ENCODE measurements at places on chromosomes 1 and 21.

DNA sequence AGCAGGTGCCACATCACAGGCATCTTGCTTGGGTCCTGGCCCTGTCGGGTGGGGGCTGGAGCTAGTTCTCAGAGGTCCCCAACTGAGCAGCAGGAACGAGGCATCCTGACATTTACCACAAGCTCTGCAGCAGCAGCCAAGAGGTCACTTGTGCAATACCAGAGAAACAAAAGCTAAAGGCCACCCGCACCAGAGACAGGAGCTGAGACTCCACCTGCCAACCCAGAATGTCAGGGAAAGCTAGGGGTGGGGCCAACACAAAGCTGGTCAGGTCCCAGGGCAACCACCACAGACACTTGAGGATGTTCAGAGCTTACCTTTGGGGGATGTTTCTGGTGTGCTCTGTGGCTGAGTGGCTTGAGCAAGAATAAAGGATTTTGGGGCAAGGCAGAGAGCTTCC is 13.6 kb upstream of the SYT6 start:
- no peak for DNase-seq

DNA sequence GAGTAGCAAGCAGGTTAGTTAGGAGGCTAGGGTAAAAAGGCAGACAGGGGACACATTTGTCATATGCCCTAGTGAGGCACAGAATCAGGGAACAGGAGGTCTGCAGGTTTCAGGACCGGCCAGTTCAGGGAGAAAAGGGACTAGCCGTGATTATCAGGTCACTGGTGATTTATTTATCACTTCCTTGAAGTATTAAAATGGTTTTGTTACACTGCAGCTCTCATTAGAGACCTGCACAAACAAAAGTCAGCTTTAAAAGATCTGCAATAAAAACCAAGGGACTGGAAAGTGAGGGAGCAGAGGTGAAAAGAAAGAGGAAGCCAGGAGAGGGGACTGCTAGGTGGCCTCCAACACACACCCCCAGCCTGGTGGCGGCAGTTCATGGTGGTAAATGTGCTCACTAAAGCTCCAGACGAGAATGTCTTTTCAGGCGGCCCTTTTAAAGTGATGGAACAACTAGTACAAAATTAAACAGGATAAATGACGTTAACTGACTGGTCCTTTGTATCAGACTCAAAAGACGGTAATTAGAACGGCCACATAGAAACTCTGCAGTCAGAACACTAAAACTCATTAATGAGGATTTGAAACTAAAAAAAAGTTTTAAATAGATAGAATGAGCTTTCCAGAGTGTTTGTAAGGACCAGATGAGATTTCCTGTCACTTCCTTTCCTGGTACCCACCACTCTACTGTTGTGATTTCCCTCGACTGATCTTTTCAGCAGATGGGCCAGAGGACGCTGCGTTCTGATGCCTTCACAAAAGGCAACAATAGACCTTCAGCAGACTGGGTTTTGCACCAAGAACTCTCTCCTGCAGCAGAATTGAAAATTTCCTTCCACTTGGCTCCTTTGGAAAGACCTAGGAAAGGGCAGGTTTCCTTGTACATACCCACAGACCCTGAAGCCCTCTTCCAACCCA is 136.8 kb downstream of the NTPCR start:
- DNase-seq = no peak

DNA sequence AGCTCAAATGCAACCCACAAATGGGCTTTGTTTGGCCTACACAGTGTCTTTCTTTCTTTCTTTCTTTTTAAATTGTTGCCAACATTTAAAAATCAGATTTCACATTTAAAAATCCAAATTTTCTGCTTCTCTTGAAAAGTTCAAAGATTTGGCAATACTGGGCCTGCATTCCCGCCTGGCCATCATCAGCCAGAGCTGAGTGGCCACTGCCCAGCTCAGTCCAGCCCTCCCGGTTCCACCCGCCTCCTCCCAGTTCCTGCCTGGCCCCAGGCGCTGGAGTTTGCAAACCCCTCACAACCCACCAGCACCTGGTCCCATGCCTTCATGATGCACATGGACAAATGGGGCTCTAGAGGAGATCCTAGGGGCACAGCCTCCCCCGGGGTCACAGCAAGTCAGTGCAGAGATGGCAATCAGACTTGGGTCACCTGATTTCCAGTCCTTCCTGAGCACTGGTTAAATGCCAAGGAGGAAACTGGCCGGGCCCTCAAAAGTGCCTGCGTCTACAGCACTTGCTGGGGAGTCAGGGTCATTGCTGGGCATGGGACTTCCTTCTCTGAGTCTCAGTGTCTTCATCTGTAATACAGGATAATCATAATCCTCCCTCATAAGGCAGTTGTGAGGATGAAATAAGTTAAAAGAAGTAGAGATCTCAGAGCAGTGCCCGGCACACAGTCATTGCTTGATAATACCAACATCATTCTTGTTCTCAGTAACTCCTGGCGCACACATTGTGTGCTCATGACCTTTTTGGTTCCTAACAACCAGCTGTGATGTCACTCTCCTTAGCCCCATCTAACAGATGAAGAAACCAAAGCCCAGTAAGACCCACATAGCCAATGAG is 41.0 kb upstream of the LAPTM5 start:
- DNase-seq = no peak

- DNase-seq = no peak
Observed at GRCh38 chr1:94883691-94884090, 43.2 kb downstream of the CNN3 start.

DNA sequence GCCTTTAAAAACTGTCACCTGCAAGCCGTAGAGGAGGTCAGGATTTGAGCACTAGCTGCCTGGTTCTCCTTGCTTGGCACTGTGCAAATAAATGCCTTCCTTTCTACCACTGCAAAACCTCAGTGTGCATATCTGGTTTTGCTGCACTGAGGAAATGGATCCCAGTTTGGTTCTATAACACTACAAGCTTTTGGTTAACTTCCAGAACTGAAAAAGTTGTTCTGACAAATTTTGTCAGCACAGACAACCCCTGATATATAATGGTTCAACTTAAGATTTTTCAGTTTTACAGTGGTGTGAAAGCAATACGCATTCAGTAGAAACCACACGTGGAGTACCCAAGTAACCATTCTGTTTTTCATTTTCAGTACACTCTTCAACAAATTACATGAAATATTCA is 29.8 kb upstream of the GALNT2 start:
- no peak for DNase-seq

- no peak for DNase-seq
Observed at GRCh38 chr1:156104861-156105832, 9.4 kb upstream of the LMNA start.

- no peak for DNase-seq
Observed at GRCh38 chr1:172120381-172120780, 279.1 kb downstream of the DNM3 start.

DNA sequence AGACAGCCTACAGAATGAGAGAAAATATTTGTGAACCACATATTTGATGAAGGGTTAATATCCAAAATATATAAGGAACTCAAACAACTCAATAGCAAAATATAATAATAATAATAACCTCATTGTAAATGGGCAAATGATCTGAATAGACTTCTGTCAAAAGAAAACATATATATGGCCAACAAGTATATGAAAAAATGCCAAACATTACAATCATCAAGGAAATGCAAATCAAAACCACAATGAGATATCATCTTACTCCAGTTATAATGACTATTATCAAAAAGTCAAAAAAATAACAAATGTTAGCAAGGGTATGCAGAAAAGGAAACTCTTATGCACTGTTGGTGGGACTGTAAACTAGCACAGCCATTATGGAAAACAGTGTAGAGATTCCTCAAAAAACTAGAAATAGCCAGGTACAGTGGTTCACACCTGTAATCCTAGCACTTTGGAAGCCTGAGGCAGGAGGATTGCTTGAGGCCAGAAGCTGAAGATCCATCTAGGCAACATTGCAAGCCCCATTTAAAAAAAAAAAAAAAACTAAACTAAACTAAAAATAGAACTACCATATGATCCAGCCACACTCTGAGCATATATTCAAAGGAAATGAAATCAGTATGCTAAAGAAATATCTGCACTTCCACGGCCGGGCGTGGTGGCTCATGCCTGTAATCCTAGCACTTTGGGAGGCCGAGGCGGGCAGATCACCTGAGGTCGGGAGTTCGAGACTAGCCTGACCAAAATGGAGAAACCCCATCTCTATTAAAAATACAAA is 17.3 kb upstream of the TRIM67 start:
- DNase-seq = no peak

- no peak for DNase-seq
Observed at GRCh38 chr1:60949154-60949825, 133.1 kb upstream of the NFIA start.

GRCh38 chr1:14390816-14391215 is 207.7 kb upstream of the KAZN start:
- DNase-seq = no peak

DNA sequence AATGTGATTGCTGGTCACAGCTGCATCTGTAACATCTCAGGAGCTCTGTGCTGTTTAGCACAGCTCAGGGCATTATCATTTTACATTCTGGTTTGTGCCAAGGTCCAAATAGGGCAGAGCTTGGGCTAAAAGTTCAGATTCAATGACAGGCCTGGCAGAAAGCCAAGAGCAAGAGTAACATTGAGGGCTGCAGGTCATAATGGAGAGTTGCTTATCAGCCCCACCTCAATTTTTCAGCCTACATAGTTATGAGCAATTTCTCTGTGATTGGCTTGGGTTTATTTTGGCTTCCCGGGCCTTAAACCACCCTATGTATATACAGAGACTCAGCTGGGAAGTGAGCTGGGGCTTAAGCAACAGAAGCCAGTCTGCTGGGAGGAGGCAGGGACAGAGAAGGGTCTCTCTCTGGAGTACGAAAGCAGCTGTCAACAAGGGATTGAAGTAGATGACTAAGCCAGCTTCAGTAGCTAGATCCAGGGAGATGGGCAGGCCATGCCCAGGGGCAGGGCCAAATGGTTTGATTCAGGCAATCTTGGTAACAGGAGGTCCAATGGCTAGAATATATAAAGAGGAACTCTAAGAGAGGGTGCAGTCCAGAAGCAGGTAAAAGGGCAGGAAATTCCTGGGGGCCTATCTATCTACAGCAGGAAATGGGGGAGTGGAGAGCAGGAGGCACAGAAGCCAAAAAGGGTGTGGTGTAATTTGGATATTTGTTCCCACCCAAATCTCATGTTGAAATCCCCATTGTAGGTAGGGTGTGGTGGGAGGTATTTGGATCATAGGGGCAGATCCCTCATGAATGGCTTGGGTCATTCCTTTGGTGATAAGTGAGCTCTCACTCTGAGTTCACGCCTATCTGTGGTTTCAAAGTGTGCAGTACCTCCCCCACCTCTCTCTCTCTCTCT is 49.0 kb downstream of the BRINP2 start:
- DNase-seq = no peak

GRCh38 chr1:223774134-223774814 is 61.9 kb downstream of the CAPN2 start:
- no peak for DNase-seq

- no peak for DNase-seq
Observed at GRCh38 chr1:161999301-162000052, 24.2 kb downstream of the OLFML2B start.

- DNase-seq = no peak
Observed at GRCh38 chr1:77385551-77385950, 103.7 kb downstream of the AK5 start.

DNA sequence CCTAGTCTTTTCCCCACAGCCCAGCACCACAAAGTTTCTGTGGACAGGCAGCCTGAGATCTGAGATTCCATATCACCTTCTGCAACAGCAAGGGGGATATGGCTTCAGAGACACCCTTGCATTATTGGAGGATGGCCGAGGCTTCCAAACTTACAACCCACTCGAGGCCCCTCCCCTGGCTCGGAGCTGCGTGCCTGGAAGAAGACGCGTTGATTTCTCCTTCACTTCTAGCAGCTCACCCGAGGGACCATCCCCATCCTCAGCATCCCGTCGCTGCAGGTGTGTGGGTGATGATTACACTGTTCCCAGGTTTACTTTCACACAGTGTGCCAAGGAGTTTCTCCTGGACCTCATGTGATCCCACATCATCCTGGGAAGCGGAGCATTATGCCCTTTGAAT is 277.9 kb downstream of the MATN1 start:
- no peak for DNase-seq

DNA sequence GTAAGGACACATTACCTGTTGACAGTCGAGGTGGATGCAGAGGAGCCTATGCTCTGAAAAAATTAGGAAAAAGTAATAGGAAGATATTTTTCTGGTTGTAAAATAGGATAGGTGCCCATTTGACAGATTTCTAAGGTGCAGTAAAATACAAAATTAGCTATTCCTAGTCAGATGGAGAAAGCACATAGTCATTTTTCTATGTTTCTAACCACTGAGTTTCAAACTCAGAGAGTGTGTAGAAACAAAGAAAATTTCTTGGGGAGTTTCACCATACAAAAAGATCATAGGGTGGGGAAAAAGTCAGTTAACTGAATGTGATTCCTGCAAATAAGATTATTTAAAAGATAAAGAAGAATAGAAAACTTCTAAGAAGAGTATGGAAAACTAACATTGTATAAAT is 666.9 kb downstream of the KCNT2 start:
- DNase-seq = no peak

DNA sequence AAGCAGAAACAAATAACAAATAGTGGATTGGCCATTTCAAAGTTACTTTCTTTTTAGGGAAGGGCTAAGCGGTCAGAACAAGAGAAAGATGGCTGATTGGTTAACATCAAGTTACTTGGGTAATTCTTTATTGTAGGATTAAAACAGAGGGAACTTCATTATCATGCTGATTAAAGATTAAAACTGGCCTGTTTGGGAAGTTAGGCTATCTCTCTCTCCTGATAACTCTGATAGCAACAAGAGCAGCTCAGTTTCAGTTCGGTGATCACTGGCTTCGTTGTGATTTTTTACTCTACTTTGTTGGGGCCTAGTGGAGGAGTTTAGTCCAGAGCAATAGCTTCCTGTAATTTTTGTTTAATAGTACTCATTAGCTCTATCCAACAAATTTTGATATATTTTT is 20.5 kb upstream of the COP1 start:
- no peak for DNase-seq

- DNase-seq = peak; percentile 72
Observed at GRCh38 chr1:11337580-11338073, 64.6 kb downstream of the UBIAD1 start.

DNA sequence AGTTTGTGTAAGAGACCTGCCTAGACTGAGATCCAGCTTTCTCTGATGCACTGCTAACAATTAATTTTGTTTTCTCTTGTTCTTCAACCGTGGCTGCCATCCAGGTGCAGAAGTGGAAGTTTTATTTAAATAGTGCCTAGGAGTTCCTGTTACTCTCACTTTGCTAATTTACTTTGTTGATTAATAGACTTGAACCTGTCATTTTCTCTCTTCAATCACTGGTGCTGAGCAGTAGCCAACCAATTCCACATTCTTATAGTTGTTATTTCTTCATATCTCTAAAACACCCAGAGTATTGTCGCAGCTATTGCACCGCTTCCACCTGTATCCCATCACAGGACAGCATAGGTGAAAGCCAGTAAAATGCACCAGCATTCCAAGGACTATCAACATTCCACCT is 157.2 kb downstream of the PDE4B start:
- DNase-seq = no peak

- no peak for DNase-seq
Observed at GRCh38 chr1:214537219-214537618, 14.2 kb downstream of the PTPN14 start.

- DNase-seq = no peak
Observed at GRCh38 chr1:181514298-181515290, 31.3 kb downstream of the CACNA1E start.

Data from stimulated activated CD4-positive, alpha-beta T cell treated with anti-CD3 and anti-CD28 coated beads, Interleukin-2, amount 100 ng/mL, for 48 hours (primary cell).